Upper lobe of right lung (tissue), 1 donor: ENCODE measurements at places on chromosomes 16 and 17. TPM values are rescaled to one million over a fixed set of nuclear protein-coding genes. Genes with fewer than 3 reads are reported as not detected.

Gene DDX42
- 93.8 TPM for total RNA-seq

Gene RCVRN
- 0.17 TPM for total RNA-seq

Gene CFAP97D1
- total RNA-seq, result not detected

Gene SMURF2
- 44.9 TPM for total RNA-seq

Gene PRR11
- 2.4 TPM for total RNA-seq

Gene FOXL1
- 0.81 TPM for total RNA-seq

Gene TPSD1
- 9.4 TPM for total RNA-seq
